ENCODE measurements at places on chromosomes 13 and 19. TPM values are rescaled to one million over a fixed set of nuclear protein-coding genes. Genes with fewer than 3 reads are reported as not detected.

GRCh38 chr13:114058051-114058867, 74.2 kb downstream of the RASA3 start:
- DNase-seq, result peak; percentile 50

DNA sequence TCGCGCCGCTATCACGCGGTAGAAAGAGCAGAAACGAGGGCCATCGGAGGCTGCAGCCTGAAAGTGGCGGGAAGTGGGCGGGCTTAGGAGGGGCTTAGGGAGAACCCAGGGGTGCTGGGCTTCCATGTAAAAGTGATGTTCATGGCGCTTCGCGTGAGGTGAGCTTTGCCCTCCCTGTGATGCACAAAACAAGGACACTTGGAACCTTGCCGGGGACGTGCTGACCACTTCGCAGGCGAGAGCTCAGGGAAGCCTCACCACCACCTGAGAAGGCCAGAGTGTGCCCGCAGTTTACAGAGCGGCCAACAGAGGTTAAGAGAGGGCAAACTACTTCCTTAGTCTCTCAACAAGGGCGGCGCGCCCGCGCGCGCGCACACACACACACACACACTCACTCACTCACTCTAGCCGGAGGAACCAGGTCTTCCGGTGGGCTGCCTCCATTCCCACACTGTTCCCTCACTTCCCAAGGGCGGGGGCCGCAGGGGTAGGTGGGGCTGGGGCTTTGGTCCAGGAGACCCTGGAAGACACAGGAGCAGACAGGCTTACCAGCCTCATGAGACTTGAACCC, 651 bp downstream of the GAPDHS start:
- peak; percentile 67 for DNase-seq

DNA sequence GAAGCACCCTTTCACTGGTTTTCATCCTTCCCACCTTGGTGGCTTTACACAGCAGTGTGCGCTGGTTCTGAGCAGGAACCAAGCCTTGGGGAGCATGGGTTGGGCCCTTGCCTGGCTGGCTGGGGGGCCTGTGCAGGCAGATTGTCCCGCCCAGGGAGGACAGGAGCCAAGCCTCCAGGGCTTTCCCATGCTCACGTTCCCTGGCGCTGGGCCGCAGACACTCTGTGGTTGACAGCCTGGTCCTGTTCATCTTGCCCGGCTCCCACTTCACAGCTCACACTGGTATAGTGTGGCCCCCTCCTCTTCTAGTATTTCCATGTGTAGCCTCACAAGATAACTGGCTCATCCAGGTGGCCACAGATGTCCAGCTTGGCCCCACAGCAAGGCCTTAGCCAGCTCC, 4.6 kb upstream of the CCNE1 start:
- peak; percentile 58 for DNase-seq

Gene DLEU7
- total RNA-seq, result 0.39 TPM

DNA sequence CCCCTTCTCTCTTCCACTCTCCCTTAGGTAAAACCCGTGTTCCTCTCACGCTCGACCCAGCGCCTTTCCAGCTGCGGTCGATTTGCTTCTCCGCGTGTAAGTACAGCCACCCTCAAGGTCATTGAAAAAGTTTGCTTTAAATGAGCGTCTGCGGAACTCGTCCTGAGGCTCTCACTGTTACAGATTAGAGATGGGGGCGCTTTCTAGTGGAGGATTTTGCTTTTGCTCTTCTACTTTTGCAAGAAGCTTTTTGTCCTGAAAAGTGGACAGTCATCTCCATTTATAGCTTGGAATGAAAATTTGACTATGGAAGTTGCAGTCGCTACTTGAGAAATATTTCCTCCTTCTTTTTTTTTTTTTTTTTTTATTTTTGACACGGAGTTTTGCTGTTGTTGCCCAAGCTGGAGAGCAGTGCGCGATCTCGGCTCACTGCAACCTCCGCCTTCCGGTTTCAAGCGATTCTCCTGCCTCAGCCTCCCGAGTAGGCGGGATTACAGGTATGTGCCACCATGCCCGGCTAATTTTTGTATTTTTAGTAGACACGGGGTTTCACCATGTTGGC, 595 bp upstream of the RAB20 start:
- no peak for DNase-seq

Gene RASGRP4
- total RNA-seq, result 9.8 TPM

- peak; percentile 75 for DNase-seq
Observed at GRCh38 chr19:10729411-10729810, 11.5 kb downstream of the DNM2 start.

Gene S1PR5
- 0.39 TPM for total RNA-seq

DNA sequence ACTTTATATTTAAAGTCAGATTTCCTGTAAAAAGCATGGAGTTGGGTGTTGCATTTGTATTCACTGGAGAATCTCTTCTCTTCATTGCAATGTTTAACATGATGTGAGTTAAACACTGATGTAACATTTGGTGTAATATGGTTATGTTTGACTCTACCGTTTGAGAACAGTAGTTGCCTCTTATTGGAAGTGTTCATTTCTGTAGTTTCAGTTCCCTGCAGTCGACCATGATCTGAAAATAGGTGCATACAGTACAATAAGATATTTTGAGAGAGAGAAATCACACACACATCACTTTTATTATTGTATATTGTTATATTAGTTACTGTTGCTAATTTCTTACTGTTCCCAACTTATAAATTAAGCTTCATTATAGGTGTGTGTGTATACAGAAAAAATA, 105.2 kb upstream of the SPACA7 start:
- DNase-seq, result no peak

Gene GIPC3
- total RNA-seq, result 2.6 TPM

DNA sequence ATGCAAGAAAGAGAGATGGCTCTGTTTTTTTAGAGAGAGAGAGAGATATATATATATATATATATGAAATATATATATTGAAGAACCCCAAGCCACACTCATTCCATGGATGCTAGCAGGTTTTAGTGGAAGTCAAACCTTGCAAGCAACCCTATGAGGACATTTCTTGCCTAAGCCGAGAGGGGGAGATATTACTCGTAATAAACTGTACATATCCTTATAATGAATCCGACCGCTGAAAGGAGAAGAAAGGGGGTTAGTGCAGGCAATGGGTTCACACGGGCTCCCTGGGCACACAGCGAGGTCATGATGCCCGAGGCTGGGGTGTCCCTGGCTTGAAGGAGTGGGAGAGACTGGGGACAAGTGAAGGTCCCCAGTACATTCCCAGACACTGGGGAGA, 78.3 kb downstream of the IER2 start:
- DNase-seq, result no peak

Gene ZNF473
- total RNA-seq, result 9.5 TPM

DNA sequence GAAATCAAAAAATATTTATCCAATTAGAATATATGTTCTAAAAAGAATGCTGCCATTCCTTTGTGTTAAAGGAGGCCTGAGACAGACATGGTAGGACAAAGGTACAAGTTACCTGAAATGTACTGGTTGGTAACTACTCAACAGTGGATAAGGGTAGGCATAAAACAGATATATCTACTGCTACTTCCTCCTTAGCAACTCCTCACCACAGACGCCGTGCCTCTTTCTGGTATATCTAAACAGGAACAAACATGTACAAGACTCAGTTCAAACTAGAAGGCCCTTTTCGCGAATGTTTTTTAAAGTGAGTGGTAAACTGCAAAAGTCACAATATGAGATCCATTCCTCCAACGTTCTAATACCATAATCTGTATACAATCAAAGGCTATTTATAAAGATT, 86.9 kb downstream of the TBC1D4 start:
- DNase-seq, result peak; percentile 55

Gene ZNF738
- 8.6 TPM for total RNA-seq

- no peak for DNase-seq
Observed at GRCh38 chr13:106063591-106064313, 471.7 kb downstream of the EFNB2 start.

Gene ZNF625
- 11.0 TPM for total RNA-seq

Gene LRRC63
- total RNA-seq, result not detected

DNA sequence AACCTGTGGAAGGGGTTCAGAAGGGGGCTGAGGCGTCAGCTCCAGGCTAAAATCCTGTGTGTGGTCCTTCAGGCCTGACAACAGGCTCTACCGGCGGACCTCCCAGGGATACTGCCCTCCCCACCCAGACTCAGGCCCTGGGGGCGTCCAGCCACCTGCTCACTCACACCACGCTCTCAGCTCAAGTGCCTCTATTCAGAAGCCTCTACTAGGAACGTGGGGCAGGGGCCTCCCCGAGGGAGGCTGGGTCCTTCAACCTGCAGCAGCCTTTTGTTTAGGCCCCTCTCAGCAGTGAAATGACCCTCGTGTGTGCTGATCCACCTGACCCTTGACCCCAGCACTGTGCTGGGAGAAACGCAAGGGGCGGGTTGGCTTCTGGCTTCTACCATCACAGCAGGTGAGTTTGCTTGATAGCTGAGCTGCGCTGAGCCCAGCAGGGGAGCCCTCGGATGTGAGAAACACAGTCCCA, 10.6 kb downstream of the PLPP2 start:
- peak; percentile 49 for DNase-seq

GRCh38 chr13:99290894-99291293, 16.3 kb downstream of the GPR183 start:
- DNase-seq, result no peak

DNA sequence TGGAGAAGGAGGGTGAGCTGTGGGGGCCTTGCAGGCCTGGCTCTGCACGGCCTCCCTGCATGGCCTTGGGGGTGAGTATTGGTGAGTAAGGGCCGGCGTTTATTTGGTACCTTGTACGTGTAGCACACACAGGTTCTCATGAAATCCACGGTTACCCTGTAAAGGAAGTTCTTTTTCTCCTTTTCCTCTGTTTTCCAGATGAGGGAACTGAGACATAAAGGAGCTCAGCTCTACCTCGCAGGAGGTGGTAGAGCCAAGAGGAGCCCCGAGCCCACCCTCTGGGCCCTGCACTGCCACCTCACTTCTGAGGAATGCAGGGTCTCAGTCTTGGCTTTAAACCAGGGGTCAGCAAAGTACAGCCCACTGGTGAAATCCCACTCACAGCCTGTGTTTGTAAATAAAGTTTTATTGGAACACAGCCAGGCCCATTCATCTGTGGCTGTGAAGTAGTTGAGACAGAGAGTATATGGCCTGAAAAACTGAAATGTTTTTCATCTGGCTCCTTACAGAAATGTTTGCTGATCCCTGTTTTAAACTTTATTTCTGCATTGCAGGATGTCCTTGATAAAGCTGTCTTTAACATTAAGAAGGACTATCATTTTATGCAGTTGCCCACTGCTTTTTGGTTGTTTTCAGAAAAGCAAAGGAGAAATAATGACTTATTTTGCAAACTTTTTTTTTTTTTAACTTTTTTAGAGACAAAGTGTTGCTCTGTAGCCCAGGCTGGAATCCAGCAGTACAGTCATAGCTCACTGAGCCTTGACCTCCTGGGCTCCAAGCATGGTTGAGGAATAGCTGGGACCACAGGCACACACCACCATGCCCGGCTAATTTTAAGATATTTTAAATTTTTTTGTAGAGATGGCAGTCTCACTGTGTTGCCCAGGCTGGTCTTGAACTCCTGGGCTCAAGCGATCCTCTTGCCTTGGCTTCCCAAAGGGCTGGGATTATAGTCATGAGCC, 6.4 kb downstream of the EPN1 start:
- DNase-seq, result no peak

Gene PRR12
- total RNA-seq, result 20.2 TPM

GRCh38 chr19:35432911-35433310, 15.1 kb upstream of the FFAR2 start:
- peak; percentile 38 for DNase-seq

Gene JUND
- 492 TPM for total RNA-seq

Gene TUBB4A
- total RNA-seq, result 0.90 TPM

DNA sequence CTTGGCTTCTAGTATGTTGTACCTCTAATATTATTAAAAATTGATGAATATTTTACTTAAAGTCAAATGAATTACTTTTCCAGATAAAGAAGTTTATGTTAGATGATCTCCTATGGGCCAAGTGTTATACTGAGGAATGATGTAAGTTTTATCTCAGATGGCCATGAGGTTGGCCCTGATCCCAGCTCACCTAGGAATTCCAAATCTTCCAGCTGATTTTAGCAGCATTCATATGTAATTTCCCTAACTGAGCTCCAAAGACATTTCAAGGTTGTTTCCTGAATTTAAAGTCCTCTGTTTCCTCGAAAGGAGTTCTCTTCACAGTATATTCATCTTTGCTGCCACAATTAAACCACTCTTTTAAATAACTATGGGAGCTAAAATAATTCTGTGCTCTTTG, 1670.4 kb upstream of the SPRY2 start:
- no peak for DNase-seq

- no peak for DNase-seq
Observed at GRCh38 chr13:110065780-110066179, 241.2 kb downstream of the COL4A1 start.

Gene CGB2
- total RNA-seq, result not detected

- no peak for DNase-seq
Observed at GRCh38 chr13:51255556-51255955, 33.4 kb downstream of the FAM124A start.

- DNase-seq, result no peak
Observed at GRCh38 chr19:23784274-23784673, 25.6 kb upstream of the ZNF681 start.

Gene PBX4
- 1.4 TPM for total RNA-seq

Gene ELSPBP1
- total RNA-seq, result not detected

DNA sequence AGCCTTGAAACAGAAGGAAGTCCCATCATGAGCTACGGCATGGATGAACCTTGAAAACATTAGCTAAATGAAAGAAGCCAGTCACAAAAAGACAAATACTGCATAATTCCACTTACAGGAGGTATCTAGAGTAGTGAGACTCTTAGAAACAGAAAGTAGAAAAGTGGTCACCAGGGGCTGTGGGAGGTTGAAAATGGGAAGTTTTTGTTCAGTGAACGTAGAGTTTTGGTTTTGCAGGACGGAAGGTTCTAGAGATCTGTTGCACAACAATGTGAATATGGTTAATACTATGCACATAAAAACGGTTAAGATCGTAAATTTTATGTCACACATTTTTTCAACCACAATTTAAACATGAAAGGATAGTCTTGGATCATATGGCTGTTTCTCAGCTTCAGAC, 11.9 kb upstream of the SLC10A2 start:
- no peak for DNase-seq

Gene S1PR4
- 2.4 TPM for total RNA-seq

DNA sequence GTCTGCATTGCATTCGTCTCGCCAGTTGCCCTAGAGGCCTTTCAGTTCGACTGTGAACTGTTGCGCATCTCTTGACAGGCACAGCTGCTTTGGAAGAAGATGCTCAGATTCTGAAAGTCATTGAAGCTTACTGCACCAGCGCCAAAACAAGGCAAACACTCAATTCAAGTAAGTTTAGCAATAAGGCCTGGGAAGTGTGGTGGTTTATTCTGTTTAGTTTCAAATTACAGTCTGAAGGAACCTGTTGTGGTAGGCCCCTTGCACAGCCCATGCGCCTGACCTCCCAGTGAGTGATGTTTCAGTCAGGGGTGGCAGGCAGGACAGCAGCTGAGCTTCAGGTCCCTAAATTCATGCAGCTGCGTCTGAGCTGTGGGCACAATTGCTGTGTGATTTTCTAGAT, 32.2 kb upstream of the TEX29 start:
- DNase-seq, result no peak

Gene VMAC
- 9.2 TPM for total RNA-seq

Gene CCDC9
- total RNA-seq, result 43.8 TPM

Gene FGF21
- total RNA-seq, result not detected

DNA sequence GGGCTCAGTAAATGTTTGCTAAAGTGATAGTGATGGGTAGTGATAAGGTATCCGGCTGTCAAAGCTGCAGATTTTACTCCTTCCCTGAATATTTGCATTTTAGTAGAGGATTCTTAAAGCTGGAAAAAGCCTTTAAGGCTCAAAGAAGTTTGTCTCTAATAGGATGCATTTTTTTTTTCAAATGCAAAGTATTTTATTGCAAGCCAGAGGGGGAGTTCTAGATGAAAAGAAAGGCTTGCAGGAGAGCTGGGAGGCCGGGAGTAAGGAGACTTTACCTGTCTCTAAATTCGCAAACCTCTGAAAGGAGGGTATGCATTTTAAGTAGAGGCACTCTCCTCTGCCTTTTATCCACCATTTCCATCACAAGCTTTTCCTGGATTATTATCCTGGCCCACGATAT, 100.7 kb upstream of the FNDC3A start:
- no peak for DNase-seq

Gene PSENEN
- 32.9 TPM for total RNA-seq
